ENCODE measurements at places on chromosomes 3 and 15. TPM values are rescaled to one million over a fixed set of nuclear protein-coding genes. Genes with fewer than 3 reads are reported as not detected.
A peak's percentile ranks its signal among the peaks of the same experiment; 100 is the strongest.

Gene LRRK1
- 11.2 TPM for total RNA-seq

Gene RHCG
- not detected for total RNA-seq

Gene COPG1
- total RNA-seq = 219 TPM

Gene TWF2
- total RNA-seq = 136 TPM

Gene CTXN2
- not detected for total RNA-seq

Gene RHOV
- total RNA-seq = 0.23 TPM

Gene ILDR1
- not detected for total RNA-seq

Gene IGF2BP2
- 71.5 TPM for total RNA-seq

GRCh38 chr3:167723872-167724271 lies 10.8 kb downstream of the PDCD10 start:
- DNase-seq = no peak

GRCh38 chr15:63972801-63973200 lies 73.5 kb downstream of the DAPK2 start:
- no peak for DNase-seq

DNA sequence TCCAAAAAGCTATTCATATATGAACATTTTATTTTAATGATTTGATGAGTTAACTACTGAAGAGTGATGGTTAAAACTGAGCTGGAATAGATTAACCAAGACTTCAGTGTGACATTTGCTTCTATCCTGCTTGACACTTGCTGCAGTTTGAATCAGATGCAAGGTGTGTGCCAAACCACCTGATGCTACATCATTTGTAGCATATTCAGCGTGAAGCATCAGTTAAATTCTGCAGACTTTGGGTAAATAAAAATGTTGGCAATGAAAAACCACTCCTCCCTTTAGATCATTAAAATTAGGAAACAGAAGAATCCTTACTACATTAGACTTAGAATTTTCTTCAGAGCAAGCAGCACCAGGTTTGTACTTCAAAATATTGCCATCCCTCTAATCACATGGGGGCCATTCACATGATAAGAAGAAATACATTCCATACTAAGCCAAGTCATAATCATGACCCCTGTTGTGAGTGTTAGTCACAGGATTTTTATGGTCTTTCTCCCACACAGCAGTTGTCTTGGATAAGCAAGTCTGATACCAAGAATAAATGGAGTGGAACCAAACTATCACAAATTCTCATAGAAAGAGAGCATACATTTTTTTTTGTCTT lies 160.7 kb upstream of the TNIK start:
- no peak for DNase-seq

DNA sequence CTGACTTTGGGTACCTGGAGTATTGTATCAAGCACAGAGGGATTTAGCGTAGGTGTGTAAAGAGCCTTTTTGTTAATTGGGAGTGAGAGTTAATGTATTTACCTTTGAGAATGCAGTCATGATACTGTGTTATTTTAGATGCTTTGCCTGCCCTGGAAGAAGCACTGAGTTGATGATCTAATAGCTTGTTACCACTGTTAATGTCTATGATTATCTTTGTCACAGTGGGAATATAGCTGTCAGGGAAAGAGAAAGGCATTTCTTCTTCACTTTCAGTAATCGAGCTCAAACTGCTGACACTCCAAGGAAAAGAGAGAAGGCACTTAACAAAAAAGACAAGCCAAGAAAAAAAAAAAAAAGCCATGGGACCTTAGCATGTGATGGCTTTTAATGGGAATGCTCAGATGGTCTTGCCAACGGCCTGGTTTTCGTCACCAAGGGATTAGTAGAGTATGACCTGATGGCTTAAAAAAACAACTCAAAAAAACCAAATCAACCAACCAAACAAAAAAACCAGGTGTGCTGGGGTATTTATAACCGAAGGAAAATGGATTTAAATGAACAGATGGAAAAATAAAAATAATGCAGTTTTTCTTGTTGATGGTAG lies 387.4 kb downstream of the PTPRG start:
- DNase-seq = no peak

GRCh38 chr15:81174125-81174791 lies 22.4 kb upstream of the IL16 start:
- no peak for DNase-seq

DNA sequence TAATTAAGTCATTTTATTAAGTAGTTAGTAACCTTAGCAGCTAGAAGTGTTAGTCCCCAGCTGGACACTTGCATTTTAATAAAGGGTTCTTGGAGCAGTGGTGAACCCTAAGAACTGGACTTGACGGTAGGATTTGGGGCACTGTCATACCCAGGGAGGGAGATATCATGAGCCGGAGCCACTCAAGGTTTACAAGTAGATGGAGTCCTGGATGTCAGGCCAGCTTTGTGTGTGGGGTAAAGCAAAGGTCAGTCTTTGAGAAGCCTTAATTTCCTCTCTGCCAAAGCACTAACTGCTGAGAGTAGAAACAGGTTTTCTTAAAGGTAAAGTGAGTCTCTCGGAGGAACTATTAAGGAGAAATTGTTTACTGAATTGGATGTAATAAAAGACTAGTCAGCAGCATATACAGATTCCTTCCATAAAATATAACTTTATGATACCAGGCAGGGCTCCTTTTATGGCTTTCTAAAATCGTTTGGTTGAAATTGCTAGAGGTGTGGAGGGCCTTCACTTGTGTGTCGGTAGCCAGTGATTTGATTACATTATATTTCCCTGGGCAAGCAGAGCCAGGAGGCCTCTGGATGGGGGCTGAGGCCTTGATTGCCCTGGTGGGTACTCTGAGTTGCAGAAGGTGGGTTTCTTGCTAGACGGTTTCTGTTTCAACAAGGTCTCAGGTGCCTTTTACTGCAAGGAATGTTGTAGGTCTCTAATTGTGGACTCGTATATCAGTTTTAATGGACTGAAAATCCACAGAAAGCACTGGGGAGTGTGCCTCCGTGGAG lies 23.1 kb downstream of the SQOR start:
- DNase-seq = no peak

DNA sequence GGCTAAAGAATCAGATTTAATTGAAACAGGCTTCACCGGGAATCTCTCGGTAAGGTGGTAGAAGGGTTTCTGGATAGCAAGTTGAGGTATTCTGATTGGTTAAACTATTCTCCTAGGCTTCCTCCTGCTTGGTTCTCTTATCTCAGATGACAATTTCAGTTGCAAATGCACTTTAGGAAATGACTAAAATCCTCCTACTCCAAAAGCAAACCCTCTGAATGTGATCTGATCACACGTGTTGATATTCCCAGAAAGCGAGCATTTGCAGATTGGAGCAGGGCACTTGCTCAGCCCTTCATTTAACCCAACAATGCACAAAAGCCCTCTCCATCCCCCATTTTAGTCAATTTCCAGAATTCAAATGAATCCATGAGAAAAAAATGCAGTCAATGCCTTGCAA lies 55.6 kb upstream of the ICE2 start:
- peak; percentile 7 for DNase-seq

DNA sequence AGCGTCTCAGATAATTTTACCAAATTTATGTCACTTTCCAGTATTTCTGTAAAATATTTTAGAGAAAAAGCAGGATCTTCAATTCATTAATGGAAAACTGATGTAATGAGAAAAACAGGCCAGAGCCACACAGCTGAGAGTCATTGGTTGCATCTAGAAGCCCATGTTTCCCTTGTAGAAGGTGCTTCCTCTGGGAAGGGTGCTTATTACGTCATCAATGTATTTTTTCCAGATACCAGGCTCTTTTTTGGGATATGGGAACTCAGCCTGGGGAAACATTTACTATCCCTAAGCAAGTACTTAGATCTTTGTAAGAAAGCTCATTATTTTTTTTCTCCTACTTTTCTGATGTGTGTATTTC lies 89.1 kb upstream of the PHLDB2 start:
- no peak for DNase-seq

DNA sequence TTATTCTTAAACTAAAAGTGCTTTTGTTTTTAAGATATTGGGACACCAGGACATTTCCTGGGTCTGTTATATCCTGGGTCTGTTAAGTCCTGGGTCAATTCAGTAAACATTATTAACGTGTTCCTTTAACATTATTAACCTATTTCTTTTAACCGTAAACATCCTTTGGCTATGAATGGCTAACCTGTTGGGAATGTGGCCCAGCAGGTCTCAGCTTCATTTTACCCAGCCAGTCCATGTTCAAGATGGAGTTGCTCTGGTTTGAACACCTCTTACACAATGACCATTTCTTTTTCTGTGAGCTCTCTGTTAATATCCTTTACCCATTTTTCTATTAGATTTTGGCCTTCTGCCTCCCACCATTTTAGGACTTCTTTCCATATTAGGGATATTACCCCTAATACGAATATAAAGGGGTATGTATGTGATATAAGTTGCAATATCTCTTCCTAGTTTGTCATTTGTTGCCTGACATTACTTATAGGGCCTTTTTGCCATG lies 88.9 kb upstream of the NEDD4 start:
- DNase-seq = no peak

- DNase-seq = no peak
Observed at GRCh38 chr15:60721707-60722106, 242.8 kb upstream of the ICE2 start.

GRCh38 chr3:123015596-123015995 lies 12.0 kb downstream of the SEMA5B start:
- no peak for DNase-seq

DNA sequence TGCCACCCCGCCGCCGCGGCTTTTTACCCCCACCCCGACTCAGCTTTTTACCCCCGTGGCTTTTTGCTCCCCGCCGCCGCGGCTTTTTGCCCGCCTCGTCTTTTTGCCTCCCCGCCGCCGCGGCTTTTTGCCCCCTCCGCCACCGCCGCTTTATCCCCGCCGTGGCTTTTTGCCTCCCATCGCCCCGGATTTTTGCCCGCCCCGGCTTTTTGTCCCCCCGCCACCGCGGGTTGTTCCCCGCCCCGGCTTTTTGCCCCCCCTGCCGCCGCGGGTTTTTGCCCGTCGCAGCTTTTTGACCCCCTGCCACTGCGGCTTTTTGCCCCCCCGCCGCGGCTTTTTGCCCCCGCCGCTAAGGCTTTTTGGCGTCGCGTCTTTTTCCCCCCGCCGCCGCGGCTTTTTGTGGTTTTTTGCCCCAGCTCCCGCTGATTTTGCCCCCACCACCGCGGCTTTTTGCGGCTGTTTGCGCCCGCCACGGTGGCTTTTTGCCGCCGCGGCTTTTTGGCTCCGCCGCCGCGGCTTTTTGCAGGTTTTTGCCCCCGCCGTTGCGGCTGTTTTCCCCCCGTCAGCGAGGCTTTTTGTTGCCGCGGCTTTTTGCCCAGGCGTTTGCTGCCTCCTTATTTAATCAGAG lies 597.2 kb downstream of the GOLGA6L6 start:
- DNase-seq = no peak

DNA sequence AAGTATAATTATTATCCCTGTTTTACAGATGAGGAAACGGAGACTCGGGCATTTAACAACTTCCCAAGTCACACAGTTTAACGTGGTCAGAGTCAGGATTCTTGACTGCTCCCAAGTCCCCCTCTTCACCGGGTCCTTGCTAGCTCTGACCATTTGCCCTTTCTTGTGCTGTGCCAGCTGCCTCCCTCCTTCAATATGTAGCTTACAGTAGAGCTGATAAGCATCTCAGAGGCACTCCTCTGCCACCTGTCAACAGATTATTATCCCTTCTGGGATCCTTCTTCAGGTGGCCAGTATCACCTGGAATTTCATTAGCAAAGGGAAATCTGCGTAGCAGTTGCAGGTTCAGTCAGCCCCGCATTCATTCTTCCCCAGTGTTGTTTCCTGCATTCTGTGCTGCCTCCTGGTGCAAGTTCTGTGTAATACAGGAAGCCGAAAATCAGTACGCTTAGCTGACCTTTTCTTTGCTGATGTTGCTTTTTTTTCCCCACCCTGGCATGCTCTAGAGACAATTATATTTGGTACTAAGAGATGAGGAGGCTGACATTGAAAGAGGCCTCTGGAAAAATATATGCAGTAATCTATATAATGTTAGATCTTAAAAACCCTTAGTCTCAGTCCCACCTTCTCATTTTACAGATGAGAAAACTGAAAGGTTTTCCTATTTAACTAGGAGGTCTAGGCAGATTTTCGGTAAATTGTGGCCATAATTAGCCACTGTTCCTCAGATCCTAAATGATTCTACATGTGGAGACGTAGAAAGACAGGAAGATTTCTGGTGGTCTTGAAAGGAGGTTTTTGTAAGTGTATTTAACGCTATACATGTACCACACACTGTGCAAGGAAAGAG lies 24.8 kb downstream of the TMOD2 start:
- DNase-seq = no peak

GRCh38 chr3:192284443-192285072 lies 442.8 kb downstream of the FGF12 start:
- no peak for DNase-seq

DNA sequence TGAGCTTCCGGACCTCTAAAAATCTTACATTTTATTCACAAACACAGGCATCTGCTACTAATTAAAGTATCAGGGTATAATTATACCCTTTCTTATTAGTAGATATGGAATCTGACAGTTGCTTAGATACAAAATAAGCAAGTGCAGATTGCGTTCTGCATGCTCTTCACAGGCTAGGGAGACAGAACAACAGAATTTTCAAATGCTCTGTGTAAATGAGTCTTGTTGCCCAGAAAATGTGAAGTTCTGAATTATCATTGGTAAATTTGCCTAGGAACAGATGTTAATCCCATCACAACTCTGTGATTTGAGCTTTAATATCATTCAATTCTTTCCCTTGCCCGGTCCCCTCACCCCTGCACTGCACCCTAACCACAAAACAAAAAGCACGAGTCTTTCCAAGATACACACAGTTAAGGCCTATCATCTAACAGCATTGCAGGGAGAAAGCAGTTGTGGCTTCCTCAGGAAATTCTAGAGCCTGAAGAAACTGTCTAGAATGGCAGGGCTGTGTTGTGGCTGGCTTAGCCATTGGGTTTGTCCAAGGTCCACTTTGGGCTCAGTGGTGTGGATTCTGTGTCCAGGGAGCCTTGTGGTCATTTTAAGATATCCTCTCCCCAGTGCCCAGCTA lies 119.8 kb downstream of the PDCD6IP start:
- no peak for DNase-seq

DNA sequence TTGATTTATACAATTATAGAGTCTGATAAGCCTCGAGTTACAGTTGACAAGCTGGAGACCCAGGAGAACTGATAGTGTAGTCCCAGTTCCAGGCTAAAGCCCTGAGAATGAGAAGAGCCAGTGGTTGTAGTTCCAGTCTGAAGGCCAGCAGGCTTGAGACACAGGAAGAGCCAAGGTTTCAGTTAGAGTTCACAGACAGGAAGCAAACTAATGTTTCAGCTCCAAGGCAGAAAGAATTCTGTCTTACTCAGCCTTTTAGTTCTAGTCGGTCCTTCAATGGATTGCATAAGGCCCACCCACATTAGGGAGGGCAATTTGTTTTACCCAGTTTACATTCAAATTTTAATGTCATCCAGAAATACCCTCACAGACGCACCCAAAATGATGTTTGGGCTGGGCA lies 102.7 kb downstream of the CDIN1 start:
- DNase-seq = no peak

DNA sequence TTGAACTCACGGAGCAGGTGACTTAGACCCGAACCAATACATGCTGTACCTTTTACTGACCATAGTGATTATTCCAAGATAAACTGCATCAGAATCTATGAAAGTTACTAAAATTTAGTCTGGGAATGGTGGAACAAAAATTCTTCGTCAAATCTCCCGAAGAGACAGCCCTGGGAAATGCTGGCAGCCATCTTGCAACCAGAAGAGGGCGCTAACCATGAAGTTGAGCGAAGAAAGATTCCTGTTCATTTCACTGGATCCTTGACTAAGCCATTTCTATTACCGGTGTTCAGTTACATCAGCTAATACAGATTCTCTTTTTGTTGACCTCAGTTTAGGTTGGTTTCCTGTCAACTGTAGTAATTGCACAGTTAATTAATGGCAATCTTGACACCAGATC lies 199.6 kb downstream of the SLC9A9 start:
- DNase-seq = no peak

Data from glomerular endothelial cell (primary cell).